Stimulated activated CD4-positive, alpha-beta T cell treated with anti-CD3 and anti-CD28 coated beads, Interleukin-4, amount 100 ng/mL, for 48 hours (primary cell): ENCODE measurements at places on chromosomes 5 and 9.

GRCh38 chr9:87950765-87951488 lies 23.4 kb downstream of the CDK20 start:
- no peak for DNase-seq

DNA sequence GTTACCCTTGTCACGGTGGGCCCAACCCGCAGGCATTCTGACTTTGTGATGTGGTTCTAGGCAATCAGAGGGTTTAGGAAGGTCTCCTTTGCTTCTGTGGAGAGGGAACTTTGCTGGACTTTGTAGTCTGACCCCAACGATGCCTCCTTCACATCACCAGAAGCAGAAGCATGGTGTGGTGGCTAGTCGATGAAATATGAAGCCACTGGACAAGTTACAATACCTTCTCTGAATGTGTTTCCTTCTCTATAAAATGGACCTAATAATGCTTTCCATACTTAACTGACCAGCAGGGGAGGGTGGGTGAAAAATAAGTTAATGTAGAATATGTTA lies 607 bp downstream of the SPEF2 start:
- DNase-seq: no peak

DNA sequence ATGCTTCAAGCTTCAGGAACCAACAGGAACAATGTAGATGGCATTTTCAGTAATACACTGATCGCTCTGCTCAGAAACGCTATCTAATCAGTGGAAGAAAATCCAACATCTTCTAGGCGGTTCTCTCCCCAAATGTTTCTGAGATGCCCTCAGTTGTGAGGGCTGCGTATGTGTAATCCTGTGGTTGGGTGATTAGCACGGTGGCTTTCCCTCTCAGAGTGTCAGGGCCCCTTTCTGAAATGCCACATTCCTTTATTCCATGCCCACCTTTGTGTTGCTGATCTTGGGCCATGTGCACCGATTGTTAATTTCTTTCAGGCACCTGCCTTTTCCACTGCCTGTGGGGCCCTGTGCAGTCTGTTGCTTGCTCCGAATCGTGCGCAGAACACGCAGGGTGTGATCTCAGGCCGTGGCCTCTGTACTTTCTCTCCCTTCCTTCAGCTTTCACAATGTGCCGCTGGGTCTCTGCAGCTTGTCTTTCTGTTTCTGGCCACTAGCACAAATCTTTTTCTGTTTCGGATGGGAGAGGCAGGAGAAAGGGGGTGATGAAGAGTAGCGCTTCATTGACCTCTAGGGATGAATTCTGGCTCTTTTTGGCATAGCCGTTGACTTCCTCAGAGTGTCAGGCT lies 324.0 kb downstream of the PARP8 start:
- no peak for DNase-seq

DNA sequence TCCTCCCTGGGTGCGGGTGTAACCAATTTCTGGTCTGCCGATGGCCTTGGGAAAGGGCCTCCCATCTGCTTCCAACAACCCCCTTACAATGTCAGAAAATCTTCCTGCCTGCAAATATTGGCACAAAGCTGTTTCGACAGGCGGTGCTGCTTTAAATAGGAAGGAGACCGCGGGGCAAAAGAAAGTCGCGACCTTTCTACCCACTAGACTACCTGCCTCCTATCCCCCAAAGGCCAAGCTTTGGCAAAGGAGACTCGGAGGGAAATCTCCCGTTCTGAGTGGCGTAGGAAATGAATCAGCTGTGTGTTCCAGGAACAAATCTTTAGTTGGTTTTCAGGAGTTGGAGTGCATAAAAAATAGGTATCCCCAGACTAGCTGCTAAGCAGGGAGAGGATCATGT lies 36.8 kb upstream of the NFIB start:
- no peak for DNase-seq

GRCh38 chr9:5621327-5621726 lies 7.6 kb upstream of the RIC1 start:
- DNase-seq: no peak

DNA sequence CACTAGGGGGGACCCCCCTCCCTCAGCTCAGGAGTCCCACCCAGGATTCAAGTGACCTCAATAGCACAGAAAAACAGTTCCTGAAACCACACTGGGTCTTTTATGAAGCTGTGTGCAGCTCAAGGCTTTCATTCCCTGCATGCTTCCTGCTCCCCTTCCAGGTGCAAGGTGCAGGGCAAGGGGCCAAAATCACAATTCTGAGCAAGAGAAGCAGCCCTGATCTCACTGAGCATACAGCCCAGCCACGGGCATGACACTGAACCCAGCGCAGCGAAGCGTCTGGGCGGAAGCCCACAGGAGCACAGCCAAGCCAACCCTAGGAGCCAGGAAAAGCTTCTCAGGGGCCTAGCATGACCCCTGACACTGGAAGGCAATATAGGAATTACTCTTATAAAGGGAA lies 62.9 kb downstream of the IRX2 start:
- DNase-seq: no peak

DNA sequence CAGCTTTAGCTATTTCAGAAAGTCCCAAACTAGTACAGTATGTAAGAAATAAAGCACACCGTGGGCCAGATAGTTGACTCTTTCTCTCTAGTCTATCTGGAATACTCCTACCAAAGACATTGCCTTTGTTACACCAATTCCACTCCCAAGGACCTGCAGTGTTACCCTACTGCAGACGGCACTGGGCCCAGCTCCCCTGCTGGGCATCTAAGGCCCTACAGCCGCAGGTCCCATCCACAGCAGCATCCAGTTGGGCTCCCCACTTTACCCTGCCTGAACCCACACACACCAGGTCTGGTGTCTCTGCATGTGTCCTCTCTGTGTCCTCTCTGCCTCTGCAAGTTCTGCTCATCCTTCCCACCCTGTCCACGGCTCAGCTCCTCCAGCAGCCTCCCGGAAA lies 22.5 kb downstream of the TNIP1 start:
- DNase-seq: no peak

DNA sequence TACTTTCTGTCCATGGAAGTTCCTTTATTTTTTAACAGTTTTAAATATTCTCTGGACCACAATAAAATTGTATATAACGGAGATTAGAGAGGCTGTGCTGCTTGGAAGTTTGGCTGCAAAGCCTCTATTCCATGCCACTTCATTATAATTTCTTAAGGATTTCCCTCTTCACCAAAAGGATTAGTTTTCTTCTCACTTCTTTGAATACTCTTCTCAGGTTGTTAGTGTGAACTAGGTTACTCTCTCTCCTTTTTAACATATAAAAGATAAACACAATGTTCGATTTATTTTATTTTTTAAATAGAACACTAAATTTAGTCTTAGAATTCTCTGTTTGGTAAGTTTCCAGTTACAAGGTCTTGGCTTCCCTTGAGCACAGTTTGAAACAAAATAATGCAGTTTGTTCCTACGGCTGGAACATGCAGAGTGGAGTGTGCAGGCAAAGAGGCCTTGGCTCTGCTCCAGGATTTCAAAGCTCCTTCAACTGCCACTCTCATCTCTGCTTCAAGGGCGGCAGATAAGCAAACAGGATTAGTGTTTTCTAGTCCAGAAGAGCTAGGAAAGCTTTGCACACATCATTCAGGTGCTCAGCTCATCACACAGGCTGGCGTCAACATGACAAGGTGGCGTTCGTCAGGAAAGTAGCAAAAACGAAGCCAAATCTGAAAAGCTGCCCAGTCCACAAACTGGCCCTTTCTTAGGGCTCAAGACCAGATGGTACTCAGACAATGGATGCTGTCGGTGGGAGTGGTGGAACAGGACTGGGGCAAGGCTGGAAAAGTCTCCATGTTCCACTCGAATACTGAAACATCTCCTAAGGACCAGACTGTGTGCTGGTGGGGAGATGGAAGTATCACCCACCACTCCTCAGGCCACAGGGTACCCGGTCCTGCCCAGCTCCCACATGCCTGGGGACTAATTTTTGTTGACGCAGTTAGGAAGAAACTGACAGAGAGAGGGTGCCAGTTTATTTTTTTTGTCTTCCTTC lies 286.6 kb downstream of the CRB2 start:
- DNase-seq: no peak

DNA sequence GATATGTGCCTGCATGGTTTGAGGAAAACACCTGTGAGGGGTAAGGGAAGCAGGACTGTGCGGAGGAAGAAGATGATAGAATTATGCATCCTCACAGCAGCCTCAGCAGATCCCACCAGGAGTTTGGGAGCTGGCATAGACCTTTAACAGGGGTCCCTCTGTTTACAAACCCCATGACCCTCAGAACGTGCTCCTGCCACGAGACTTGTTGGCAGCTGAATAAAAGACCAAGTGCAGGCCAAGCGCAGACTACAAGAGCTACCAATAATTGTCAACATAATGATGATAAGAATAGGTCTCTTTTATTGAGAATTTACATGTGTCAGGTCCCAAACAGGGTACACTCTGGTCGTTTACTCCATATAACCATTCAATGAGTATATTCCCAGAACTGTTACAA lies 236.0 kb downstream of the MED10 start:
- no peak for DNase-seq

DNA sequence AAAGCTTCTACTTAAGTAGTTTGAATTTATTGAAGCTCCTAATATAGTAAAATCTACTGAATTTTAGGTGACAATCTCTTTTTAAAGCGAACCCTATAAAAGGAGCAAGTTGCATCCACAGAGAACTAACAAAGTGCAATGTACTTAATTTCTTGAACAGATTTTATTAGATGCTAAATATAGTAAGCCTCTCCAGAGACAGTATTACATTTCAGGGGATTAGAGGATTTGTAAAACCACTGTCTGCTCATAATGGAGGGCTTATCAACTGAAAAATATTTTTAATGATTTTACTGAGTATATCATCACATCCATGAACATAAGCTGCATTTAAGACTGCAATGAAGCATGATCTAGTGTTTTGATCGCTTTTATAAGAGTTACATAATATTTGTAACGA lies 230.0 kb upstream of the EFNA5 start:
- no peak for DNase-seq

DNA sequence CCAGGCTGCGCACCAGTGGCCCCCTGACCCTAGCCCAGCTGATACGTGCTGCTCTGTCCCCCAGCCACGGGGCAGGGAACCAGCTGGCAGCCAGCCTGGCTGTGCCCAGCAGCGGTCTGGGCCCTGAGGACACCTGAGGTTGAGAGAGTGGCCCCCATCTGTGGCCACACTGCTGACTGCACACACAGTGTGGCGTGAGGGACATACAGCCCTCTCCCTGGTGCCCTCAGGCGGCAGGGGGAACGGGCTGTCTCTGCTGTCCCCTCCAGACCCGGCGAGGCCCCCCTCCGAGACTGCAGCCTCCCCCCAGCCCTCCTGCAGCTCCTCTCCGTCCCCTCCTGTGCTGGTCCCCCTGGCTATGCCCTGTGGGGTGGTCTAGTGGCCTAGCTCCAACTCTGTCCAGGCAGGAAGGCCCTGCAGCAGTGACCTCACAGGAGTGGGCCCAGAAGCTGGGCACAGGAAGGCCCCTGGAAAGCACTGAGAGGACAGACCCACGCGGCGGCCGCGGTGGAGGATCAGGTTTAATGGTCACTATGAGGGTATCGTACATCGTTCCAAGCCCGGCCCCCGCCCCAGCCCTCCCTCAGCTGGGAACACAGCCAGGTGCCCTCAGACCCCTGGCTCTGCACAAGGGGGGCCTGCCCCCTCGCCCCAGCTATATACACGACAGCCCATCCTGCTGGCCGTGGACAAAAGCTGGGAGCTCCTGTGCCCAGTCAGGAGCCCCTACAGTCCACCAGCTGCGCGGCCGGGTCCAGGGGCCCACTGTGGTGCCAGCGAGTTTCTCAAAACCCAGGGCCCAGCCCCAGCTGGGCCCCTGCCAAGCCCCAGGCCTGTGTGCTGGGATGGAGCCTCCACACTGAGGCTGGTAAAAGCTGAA lies 6.8 kb upstream of the ENTPD8 start:
- DNase-seq: no peak

DNA sequence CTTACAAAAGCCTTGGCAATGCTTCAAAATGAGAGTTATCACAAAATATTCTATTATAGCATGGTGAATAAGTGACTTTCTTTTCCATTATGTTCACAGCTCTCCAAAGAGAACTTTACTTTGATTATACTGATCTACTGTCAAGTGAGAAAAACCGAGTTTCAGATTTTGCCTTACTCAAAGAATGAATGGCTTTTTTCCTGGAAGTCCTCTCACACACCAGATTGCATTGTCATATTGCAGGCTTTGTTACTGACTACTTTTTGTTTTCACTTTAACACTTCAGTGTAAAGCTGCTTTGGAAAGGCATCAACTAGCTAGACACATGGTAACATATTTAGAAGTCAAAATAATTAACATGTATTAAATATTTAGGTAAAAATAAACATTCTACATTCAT lies 765.2 kb upstream of the NUDT12 start:
- no peak for DNase-seq

DNA sequence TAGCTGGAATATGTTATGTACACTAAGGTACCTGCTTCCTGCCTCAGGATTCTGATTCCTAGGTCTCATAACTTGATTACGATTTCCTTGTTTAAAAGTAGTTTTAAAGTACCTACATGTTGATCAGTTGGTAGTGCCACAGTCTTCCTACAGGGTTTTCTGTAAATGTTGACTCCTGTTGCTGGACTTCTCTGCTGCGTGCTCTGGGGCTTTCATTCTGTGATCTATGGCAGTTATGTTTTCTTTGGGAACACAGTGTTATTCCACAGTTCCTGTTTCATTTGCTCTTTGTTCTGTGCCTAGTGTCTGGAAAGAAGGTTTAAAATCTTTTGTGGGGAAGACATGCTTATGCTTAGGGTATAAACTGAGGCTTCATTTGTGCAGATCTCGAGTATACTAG lies 343.5 kb downstream of the PLK2 start:
- DNase-seq: no peak

- DNase-seq: peak; percentile 11
These were observed 76.1 kb upstream of the ASS1 start for GRCh38 chr9:130368631-130369103.

- no peak for DNase-seq
These were observed 209.7 kb downstream of the DIRAS2 start for GRCh38 chr9:90432951-90433350.

GRCh38 chr5:64312491-64312890 lies 146.8 kb downstream of the RNF180 start:
- DNase-seq: no peak

DNA sequence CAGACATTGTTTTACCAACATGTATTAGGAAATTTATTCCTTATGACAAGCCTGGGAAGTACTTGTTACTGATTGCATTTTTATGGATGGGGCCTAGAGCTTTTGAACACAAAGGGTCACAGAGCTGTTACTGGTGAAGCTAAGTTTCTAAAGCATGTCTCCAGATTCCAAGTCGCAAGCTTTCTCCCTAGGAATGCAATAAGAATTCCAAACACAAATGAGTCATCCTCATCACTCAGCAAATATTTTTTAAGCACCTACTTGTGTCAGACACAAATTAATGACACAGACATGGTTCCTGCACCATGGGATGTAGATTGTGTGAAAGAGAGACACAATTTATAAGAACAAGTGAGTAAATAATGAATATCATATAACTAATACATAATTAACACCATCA lies 11.0 kb upstream of the SH3RF2 start:
- DNase-seq: no peak
